ENCODE measurements at places on chromosomes 2 and 18. TPM values are rescaled to one million over a fixed set of nuclear protein-coding genes. Genes with fewer than 3 reads are reported as not detected.

Gene RAMP1
- 4.4 TPM for total RNA-seq

Gene SLC16A14
- under 0.01 TPM for total RNA-seq

Gene CCDC150
- 8.5 TPM for total RNA-seq

Gene SPR
- 17.0 TPM for total RNA-seq

Gene LRP1B
- not detected for total RNA-seq

Gene ALPI
- not detected for total RNA-seq

Gene ERICH2
- not detected for total RNA-seq

Gene PDCD1
- total RNA-seq: not detected

Gene MRPL33
- 105 TPM for total RNA-seq

Gene CELF4
- not detected for total RNA-seq

Gene SLC5A6
- 14.1 TPM for total RNA-seq

Gene ALPP
- total RNA-seq: not detected

Gene NEU2
- not detected for total RNA-seq

Gene HMSD
- under 0.01 TPM for total RNA-seq

Gene UGT1A10
- not detected for total RNA-seq

Gene CDH20
- not detected for total RNA-seq

Gene OR6B2
- total RNA-seq: not detected

Gene C1GALT1C1L
- 1.2 TPM for total RNA-seq

Gene BOLA3
- total RNA-seq: 17.7 TPM

Gene SPATA3
- not detected for total RNA-seq
